Naive thymus-derived CD8-positive, alpha-beta T cell (primary cell): ENCODE measurements at places on chromosomes 16 and 17. TPM values are rescaled to one million over a fixed set of nuclear protein-coding genes. Genes with fewer than 3 reads are reported as not detected.

Gene TEDC2
- 0.52 TPM for polyA plus RNA-seq

Gene PLXDC1
- 23.6 TPM for polyA plus RNA-seq

Gene GNAO1
- not detected for polyA plus RNA-seq

Gene ZNF207
- 127 TPM for polyA plus RNA-seq

Gene TEX19
- polyA plus RNA-seq: not detected

Gene SULT1A1
- polyA plus RNA-seq: 12.6 TPM

Gene HAS3
- 0.11 TPM for polyA plus RNA-seq

Gene TAX1BP3
- polyA plus RNA-seq: 28.1 TPM

Gene SAMD14
- not detected for polyA plus RNA-seq

Gene RHBDF1
- not detected for polyA plus RNA-seq

Gene CCL2
- not detected for polyA plus RNA-seq

Gene HOXB4
- polyA plus RNA-seq: 0.06 TPM

Gene C16orf86
- polyA plus RNA-seq: 4.3 TPM

Gene IRX5
- not detected for polyA plus RNA-seq

Gene ADAD2
- 0.21 TPM for polyA plus RNA-seq

Gene SLC13A2
- polyA plus RNA-seq: not detected

Gene ERBB2
- polyA plus RNA-seq: 1.5 TPM

Gene CCL17
- not detected for polyA plus RNA-seq

Gene CHAD
- not detected for polyA plus RNA-seq

Gene GRB7
- not detected for polyA plus RNA-seq

Gene KRTAP1-1
- not detected for polyA plus RNA-seq
